Ovary (tissue), 10 donors: ENCODE measurements at places on chromosomes 2 and 18. TPM values are rescaled to one million over a fixed set of nuclear protein-coding genes. Genes with fewer than 3 reads are reported as not detected.

CNDP2 gene
- 119 TPM for total RNA-seq

- DNase-seq = no peak
These were observed 53.5 kb downstream of the VSNL1 start for GRCh38 chr2:17593841-17594491.

DNA sequence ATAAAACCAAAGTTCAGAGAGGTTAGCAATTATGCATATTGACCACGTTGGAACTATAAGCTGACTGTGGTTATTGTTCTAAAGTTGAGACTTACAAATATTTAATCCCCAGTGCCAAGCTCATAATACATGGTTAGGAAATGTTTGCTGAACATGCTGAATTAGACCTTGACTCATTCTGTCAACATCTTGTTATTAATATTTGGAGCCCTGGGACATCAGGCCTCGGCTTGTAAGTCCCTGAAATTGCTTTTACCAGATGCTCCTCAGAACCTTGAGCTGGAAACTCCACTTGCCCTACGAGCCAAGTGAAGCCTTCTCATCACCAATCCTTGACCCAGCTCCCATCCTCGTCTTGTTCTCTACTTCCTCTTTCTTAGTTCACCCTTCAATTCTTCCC lies 21.2 kb downstream of the DYNAP start:
- no peak for DNase-seq

DNA sequence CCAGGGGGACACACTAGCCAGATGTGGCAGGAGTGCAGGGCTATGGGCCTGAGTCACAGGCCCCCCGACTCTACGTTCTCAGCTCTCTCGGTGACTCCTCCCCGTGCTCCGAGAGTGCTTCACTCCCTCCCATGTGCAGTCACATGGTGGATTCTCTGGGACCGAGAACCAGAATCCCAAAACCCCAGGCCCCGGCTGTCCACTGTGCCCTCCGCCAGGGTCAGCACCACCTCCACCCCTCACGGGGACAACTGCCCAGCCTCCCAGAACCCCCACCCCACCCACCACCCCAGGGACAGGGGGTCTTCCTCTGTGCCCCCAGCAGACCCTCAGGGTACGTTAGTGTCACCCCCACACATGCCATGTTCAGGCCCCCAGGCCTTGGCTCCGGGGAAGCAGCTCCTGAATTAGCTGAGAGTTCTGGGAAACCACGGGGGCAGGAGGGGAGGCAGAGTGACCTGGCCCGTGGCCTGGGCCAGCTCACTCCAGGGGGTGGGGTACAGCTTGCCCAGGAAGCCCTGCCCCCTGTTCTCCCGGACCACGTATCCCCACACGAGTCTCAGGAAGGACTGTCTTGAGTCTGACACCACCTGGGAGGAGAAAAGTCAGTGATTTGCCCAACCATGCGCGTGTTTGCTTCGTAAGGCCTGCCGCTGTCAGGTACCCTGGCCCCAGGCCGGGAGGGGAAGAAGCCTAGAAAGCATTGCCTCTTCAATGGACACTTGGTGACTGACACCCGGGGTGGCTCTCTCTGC lies 4.4 kb downstream of the RAMP1 start:
- DNase-seq = peak; percentile 11

GRCh38 chr18:63004466-63005089 lies 289.2 kb downstream of the PHLPP1 start:
- DNase-seq = no peak
